ENCODE measurements at places on chromosomes 3 and 15.
A peak's percentile ranks its signal among the peaks of the same experiment; 100 is the strongest.

GRCh38 chr3:123186695-123187094, 15.0 kb upstream of the SEC22A start:
- no peak for DNase-seq

GRCh38 chr3:178458313-178459037, 77.8 kb upstream of the KCNMB2 start:
- no peak for DNase-seq

DNA sequence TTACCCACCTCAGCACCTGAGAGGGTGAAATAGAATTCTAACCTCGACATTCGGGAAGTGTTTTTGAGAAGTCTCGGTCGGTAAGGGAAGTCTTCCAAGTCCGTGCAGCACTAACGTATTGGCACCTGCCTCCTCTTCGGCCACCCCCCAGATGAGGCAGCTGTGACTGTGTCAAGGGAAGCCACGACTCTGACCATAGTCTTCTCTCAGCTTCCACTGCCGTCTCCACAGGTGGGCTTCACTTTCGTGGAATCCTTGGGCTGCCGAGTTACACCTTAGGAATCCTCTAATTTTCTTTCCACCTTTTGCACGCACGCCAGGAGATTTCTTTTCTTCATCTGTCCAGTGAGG, 775 bp downstream of the CCNDBP1 start:
- DNase-seq, result no peak

DNA sequence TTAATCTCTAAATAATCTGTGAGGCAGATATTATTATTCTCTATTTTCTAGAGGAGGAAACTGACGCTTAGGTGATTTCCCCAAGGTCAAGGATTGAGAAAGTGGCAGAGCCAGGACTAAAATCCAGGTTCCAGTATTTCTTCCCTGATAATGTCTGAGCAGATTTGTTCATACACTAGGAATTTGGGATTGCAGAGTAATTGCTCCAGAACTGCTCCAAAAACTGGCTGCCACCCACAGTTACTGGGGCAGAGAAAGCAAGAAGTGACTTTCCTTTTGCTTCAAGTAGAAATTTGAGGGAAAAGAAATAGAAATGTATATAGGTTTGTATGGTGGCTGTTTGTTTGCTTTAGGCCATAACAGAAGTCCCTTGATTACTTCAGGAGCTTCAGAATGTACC, 60.6 kb downstream of the SLC12A8 start:
- DNase-seq, result no peak

DNA sequence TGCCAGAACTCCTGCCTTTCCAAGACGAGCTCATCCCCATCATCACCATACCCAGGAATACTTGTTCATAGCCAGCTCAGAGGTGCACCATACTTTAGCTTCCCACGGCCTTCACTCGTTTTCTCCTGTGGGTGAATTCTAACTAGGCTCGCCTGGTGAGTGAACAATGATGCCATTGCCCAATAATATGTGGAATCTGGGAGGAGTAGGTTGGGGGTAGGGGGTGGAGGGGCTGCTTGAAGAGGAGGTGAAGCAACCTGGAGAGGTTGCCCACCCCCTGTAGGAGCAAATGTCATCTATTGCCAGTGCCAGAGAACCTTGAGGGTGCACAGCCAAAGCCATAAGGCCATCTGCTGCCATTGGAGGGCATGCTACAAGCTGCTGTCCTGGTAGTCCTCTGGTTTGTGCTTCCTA, 592 bp upstream of the ZNF445 start:
- DNase-seq, result no peak

- DNase-seq, result no peak
These were observed 70.8 kb upstream of the MBNL1 start for GRCh38 chr3:152197937-152198336.

DNA sequence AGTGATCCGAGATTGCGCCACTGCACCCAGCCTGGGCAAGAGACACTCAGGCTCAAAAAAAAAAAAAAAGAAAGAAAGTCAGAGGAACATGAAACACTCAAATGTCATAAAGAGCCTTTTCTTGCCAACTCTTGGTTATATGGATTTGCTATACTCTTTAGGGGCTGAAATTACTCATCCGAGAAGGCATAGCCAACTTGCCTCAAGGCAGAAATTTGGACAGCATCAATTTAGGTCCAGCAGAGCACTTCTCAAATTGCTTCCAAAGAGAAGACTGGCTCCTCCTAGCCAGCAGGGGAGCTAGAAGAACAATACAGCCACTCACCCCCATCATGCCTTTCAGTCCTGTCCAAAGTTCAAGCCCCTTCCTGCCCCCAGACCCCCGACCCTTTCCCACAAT, 43.8 kb downstream of the OSBPL10 start:
- no peak for DNase-seq

DNA sequence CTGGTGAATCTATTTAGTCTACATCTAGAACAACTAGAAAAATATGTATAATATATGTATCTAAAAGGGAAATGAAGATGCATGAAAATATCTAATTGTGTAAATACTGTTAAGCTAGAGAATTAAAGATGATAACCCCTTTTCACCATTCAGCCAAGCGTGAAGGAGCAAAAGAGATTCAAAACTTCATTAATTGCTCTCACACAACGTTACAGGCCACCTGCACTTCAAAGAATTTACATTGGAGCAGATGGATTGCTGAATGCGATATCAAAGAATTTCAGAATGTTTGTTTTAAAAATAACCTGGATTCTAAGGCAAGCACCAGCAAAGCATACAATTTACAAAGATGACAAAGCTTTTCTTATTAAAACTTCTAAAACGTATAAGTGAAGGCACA, 243.2 kb downstream of the ROBO2 start:
- DNase-seq, result no peak

GRCh38 chr3:53729618-53730017, 116.6 kb downstream of the CHDH start:
- no peak for DNase-seq

GRCh38 chr3:117955196-117955595, 1079.5 kb downstream of the IGSF11 start:
- no peak for DNase-seq

DNA sequence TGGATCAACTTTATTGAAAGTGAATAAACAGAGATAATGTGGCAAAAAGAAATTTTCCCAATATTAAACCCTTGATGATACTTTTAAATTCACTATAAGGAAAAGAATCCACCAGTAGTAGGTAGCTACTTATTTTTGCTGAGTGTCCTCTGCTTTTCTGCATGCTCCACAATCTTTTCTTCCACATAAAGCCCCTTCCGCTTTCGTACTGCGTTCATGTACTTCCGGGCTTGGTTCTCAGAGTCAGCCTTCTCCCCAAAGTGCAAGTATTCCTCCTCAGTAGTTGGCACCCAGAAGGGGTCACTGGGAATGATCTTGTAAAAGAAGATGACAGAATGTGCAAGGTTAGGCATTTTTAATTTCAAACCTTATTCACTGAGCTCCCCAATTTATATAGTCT, 84.4 kb upstream of the MEX3B start:
- no peak for DNase-seq

- DNase-seq, result peak; percentile 97
These were observed at the start of gene WDR5B for GRCh38 chr3:122415762-122416654. Gene WDR5B (minus strand): TSS chr3:122416062. CDS start chr3:122415528, 534 bp downstream.

- no peak for DNase-seq
These were observed 36.6 kb upstream of the SH3GL3 start for GRCh38 chr15:83410532-83410931.

- DNase-seq, result no peak
These were observed 120.9 kb upstream of the PDZRN3 start for GRCh38 chr3:73745526-73746191.

- no peak for DNase-seq
These were observed 18.4 kb downstream of the SMAD6 start for GRCh38 chr15:66720206-66721010.

Measured in activated T-helper 1 cell treated with anti-CD3 and anti-CD28 coated beads, Interleukin-2, amount 50 U/mL, for 16 hours (primary cell).